ENCODE measurements at places on chromosomes 4 and X.

DNA sequence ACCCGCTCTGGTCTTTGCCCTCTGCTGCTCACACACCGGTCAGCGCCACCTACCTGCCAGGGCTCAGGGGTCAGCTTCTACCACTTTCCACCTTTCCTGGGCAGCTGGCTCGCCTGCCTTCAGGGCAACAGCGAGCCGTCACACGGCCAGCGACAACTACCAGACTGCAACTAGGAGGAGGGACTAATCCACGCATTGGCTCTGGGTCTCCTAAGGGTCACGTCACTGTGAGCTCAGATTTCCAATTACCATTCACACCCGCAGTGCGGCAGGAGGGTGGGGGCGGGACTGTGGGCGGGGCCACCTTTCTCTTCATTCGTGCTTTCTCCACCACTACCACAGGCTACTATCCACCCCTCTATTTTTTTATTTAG lies at the start of gene BEX5:
Gene BEX5, minus strand, starts transcription at position 172 of the 374 bp plus-strand sequence. CDS start 1,712 bp downstream, outside the sequence.
- DNase-seq, result peak; percentile 81

DNA sequence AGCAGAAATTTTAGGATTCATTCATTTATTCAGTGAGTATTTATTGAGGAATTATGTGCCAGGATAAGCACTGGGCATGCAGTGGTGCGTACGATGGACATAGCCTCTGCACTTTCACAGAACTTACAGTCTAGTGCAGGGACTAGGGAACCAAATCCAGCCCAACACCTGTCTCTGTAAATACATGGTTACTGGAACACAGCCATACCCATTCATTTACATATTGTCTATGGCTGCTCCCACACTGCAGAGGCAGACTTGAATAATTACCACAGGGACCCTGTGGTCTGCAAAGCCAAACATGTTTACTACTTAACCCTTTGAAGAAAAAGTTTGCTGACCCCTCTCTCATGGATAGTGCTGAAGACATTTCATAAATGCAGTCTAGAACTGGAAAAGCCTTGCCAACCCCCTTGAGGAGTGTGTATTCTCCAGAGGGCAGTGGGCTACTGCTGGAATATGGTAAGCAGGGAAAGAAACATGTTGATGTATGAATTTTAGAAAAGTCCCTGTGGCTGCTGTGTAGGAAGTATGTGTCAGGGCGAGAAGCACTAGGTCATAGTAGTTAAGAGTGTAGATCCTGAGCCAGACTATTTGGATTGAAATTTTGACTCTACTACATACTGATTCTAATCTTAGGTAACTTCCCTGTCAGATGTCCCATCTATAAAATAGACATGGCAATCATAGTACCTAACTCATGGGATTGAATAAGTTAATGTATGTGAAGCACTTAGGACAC lies 75.5 kb downstream of the GALNT7 start:
- DNase-seq, result no peak

DNA sequence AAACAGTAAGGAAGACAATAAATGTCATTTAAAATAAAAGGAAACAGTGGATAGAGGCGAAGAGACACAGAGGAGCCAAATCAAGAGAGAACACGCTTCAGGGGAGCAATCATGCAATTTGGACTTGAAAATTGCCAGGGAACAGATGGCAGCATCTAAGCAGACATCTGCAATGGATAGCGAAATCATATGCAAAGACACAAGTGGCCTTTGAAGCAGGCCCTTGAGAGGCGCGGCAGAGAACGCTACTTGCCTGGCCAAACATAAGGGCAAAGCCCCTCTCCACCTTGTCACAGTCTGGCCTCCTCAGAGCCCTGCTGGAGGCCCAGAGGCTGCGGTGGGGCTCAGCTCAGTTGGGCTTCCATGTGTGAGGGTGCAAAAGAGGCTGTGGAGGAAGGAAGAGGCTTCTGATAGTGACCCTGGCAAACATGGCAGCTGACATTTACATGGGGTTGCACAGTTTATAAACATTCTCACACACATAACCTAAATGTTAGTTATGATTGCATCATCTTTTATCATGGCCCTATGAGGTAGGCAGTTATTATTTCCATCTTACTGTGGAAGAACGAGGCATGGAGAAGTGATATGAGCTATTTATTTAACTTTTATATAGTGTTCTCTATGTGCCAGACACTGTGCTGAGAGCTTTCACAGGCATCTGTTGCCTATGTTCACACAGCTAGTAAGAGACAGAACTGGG lies 18.3 kb downstream of the ADGRG4 start:
- DNase-seq, result no peak

GRCh38 chrX:134502686-134503085 lies 42.7 kb downstream of the HPRT1 start:
- DNase-seq, result no peak

- DNase-seq, result no peak
These were observed 2.7 kb upstream of the ATP10D start for GRCh38 chr4:47482326-47482725.

- DNase-seq, result no peak
These were observed 800.2 kb upstream of the TENM3 start for GRCh38 chr4:181443021-181443420.

DNA sequence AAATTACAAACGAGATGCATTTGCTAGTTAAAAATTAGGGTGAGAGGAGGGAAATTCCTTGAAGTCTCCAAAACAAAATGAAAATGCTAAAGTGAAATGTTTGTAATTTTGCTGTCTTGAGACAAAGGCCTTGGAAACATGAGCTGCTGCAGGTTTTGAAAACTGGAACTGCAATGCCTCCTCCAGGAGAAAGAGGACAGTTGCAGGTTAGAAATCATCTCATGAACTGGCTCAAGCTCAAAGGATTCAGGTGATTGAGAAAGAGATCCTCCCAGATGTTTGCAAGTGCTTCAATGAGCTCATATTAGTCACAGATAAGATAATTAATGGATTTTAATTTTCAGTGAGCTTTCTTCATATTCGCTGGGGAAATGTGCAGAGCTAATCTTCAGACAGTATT lies 32.4 kb downstream of the SMPX start:
- DNase-seq, result peak; percentile 45

DNA sequence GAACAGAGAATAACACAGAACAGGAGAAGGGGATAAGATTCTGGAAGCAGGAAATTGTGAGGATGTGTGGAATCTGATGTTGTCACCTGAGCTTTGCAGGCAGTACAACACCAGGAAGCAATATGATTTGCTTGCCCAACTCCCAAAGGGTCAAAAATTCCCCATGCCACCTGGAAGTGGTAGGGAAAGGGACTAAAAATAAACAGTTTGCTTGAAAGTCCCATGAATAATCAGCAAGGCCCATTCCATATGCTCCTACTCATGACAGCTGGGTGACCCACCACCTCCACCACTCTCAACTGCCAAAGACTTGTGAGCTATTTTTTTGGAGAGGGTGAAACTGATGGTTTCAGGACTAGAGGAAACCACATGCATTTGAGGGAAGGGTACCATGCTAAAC lies 168.4 kb downstream of the KCNIP4 start:
- no peak for DNase-seq

DNA sequence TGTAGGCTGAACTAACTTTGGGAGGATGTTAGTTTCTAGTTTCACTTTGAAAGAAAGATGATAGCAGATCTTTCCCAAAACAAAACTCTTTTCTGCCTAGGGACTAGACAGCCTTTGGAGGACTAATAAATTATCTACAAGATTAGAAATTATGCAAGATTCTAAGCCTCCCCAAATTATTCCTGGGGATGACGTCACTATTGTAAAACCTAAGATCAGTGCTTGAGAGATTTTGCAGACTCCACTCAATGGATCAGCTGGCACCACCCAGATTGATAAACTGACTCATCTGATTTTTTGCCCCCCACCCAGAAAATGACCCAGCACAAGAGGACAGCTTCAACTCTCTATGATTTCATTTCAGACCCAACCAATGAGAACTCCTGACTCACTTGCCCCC lies 1057.9 kb upstream of the DIAPH2 start:
- DNase-seq, result no peak

DNA sequence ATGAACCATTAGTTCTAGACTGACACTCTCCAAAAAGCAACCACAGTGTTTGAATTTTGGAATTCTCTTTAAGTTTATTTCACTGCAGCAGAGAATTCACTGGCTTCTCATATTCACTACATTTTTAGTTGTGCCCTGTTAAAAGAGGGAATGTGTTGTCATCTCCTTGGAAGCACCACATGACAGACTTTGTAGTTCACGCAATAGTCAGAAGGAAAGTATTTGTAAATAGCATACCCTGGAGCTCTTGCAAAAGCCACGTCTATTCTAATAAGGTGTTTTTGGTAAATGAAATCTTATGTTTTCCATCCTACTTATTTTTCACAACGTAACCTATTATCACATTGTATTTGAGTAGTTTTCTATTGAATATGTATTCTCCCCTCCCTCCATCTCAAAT lies 25.8 kb downstream of the DOCK11 start:
- DNase-seq, result no peak

GRCh38 chr4:16416601-16417000 lies 190.3 kb upstream of the TAPT1 start:
- no peak for DNase-seq

DNA sequence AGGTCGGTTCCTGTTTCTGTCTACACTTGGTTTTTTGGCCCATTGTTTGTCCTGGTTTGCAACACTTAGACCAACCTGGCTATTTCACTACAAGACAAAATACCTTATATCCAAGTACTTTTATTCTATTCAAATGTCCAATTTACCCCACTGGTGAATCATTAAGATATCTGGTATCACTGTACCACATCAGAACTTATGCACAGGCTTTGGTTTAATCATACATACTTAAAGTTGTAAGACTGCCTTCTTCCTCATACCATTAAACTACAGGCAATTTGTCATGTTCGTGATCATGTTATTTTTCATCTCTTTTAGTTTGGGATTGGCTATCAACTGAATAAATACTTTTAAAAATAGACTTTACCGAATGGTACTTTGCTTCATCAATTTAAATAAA lies 53.0 kb upstream of the ATOH1 start:
- DNase-seq, result no peak

DNA sequence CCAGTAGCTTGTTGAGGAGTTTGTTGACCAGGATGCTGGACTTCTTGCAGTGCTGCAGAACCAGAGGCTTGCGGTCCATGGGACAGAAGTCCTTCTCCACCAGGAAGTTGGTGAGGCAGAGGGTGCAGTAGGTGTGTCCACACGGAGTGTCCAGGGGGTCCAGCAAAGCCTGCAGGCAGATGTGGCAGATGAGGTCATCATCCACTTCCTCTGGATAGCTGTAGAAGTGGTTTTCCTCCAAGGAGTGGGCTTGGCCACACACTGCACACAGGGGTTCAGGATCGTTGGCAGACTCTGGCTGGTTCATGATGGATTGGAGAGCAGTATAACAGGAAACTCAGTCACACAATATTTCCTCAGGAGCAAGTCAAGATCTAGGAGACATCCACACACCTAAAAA lies 17.6 kb downstream of the LNX1 start:
- DNase-seq, result no peak

- no peak for DNase-seq
These were observed 50.2 kb downstream of the PRKG2 start for GRCh38 chr4:81164623-81165416.

DNA sequence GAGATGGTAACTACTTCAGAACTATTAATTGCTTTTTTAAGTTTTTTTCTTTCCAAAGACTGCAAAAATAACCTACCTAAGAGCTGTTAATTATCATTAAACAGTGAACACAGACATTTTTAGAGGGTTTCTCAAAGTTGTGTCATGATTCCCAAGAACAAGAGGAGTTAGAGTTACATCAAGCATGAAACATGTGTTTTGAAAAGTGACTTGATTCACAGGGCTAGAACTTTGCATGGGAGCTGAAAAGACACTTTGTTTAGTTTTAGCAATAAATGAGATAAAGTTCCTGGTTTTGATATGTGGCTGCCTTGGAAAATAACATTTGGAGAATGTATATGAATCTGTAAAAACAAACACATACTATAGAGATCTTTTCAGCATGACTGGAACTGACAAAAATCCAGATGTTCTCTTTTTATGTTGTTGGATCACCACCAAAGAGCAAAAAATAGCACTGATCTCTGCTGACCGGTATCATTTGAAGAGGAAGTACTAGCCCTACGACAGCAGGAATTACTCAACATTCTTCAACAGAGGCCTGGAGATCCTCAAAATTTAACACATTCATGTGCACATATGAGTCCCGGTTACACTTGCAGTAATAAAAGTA lies 173.0 kb upstream of the PCDH18 start:
- DNase-seq, result peak; percentile 3

DNA sequence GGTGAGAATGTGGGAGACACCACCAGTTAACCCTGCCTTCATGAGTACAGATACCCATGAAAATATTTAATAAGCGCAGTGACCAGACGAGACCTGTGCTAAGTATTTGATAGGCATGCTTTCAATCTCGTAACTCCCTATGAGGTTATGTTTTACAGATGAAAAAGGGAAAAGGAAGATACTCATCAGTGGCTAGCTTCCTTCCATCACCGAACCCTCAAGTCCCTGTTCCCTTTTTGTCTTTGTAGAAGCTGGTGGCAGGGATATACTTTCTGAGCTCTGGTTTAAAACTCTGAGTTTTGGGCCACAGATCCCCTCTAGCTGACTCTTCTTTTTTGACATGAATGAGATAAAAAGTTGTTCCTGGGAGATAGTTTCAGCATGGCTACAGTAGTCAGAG lies 26.3 kb downstream of the AFF1 start:
- peak; percentile 73 for DNase-seq

DNA sequence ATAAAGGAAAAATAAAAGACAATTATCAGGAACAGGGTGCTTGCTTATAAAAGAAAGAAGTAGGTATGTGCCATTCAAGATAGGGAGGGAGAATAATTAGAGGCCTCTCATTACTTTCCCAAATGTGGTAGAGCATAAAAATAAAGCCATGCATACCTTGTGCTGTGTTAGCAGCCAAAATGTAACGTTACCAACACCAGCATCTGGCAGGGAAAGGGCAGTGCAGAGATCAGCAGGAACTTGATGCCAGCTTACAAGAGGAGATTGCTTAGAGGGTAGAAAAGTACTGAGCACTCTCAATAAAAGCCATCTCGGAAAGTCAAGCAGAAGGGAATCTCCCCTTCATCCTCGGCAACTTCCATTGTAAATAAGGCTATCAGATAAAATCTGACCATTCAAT lies 195.6 kb downstream of the RASL11B start:
- DNase-seq, result no peak

DNA sequence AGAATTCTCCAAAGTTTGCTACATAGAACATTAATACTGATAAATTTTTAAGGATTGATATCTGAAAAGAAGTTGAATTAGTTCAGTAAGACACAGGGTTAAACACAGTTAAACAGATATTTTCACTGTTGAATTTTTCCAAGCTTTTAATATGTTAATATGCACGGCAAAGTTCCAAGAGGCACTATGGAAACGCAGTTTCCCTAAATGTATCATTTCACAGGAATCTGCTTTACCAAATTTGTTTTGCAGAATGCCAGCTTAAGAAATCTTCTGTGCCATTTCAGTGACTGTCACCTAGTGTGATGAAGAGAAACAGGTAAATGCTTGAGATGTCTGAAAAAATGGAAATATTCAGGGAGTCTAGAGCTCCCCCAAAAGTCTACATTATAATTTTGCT lies 395.9 kb upstream of the GRIA3 start:
- DNase-seq, result no peak
